ENCODE measurements at places on chromosomes 4 and X.

DNA sequence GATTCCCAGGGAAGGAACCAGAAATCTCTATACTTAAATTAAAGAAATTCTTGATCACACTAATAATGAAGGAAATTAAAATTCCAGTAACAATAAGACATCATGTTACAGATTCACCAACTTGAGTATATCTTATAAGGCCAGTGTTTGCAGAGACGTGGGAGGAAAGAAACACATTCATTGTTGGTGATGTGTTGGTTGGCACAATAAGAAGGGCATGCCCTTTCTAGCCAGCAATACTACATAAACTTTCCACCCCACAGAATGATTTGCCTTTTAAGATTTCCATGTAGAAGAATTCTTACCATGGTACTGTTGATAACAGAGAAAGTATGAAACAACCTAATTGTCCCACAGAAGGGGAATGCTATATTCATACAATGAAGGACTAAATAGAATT is 581.5 kb downstream of the STIM2 start:
- H3K4me1 ChIP-seq, result peaks cover 9% of the 10 kb centered on the region
- H3K36me3 ChIP-seq, result no peaks in the 10 kb centered on the region
- DNase-seq, result no peak
- H3K27me3 ChIP-seq, result no peaks in the 10 kb centered on the region
- H3K27ac ChIP-seq, result no peak overlapping the region
- no peak overlapping the region for H3K4me3 ChIP-seq

GRCh38 chr4:10809905-10810304 is 125.3 kb upstream of the CLNK start:
- DNase-seq, result no peak
- H3K27ac ChIP-seq, result no peak overlapping the region
- H3K4me1 ChIP-seq, result no peaks in the 10 kb centered on the region
- H3K27me3 ChIP-seq, result no peaks in the 10 kb centered on the region
- H3K36me3 ChIP-seq, result no peaks in the 10 kb centered on the region

- peak; percentile 90 for DNase-seq
- H3K4me1 ChIP-seq, result no peaks in the 10 kb centered on the region
- peak overlapping the region; percentile 79 for H3K4me3 ChIP-seq
- peak overlapping the region; percentile 80 for H3K27ac ChIP-seq
- no peaks in the 10 kb centered on the region for H3K27me3 ChIP-seq
- peaks cover 68% of the 10 kb centered on the region for H3K36me3 ChIP-seq
Measured at GRCh38 chrX:154373340-154374306, 811 bp downstream of the FLNA start.

GRCh38 chrX:100649550-100650356 is 5.8 kb downstream of the SRPX2 start:
- peaks cover 27% of the 10 kb centered on the region for H3K36me3 ChIP-seq
- H3K4me1 ChIP-seq, result peaks cover 68% of the 10 kb centered on the region
- DNase-seq, result peak; percentile 75
- H3K4me3 ChIP-seq, result no peak overlapping the region

DNA sequence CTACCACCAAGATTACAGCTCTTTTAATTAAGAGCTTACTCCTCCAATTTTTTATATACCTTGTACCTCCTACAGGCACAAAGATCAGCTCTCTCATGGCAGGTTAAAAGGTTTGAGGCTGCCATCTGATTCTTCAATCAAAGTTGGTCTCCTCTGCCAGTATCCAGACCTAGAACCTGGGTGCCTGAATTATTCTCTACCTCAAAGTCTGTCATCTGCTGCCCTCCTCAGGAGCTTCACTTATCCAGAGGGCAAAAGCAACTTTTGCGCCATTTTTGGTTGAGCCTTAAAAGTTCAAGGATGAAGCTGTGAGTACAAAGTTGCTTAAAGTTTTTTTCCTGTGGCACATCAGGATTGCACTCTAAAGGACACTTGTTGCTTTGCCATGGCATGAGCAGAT is 343.7 kb upstream of the PPP1R2C start:
- H3K36me3 ChIP-seq, result no peaks in the 10 kb centered on the region
- no peak for DNase-seq
- no peaks in the 10 kb centered on the region for H3K4me1 ChIP-seq
- H3K27ac ChIP-seq, result no peak overlapping the region
- H3K27me3 ChIP-seq, result no peaks in the 10 kb centered on the region
- no peak overlapping the region for H3K4me3 ChIP-seq

DNA sequence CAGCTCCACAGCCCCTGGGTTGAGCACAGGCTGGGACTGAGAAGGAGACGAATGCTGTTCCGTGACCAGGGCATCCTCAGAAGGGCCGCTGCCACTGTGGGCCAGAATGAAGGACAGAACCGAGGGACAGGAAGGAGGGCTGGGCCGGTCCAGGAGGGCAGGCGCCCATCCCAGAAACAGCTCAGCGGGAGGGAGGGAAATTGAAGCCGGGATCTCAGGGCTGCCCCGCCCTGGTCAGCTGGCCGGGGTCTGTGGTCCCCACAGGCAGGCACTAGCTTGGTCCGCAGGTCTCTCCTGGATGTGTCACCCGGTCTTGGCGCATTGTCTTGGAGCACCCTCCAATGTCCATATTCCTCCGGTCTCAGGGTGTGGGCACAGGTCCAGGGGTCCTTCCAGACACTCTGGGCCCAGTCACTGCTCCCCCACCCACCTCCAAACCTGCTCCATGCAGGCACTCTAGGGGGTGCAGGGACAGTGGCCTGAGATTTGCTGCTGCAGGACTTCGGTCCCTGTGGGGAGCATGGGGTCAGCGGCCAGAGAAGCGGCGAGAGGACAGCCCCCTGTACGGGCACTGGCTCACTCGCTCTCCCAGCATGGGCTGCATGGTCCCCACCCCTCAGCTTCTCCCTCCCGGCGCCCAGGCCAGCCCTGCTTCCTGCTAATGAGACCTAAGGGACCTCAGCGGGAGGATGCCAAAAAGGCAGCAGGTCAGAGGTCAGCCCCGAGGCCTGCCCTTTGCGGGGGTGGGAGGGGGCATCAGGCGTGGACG is 23.9 kb upstream of the MXD4 start:
- no peaks in the 10 kb centered on the region for H3K4me1 ChIP-seq
- no peak for DNase-seq
- H3K36me3 ChIP-seq, result no peaks in the 10 kb centered on the region
- no peak overlapping the region for H3K27ac ChIP-seq
- H3K27me3 ChIP-seq, result peaks cover 34% of the 10 kb centered on the region
- H3K4me3 ChIP-seq, result no peak overlapping the region

GRCh38 chr4:94714365-94715160 is 43.2 kb upstream of the BMPR1B start:
- H3K4me3 ChIP-seq, result no peak overlapping the region
- no peaks in the 10 kb centered on the region for H3K4me1 ChIP-seq
- no peak for DNase-seq
- H3K27ac ChIP-seq, result no peak overlapping the region
- H3K36me3 ChIP-seq, result no peaks in the 10 kb centered on the region
- H3K27me3 ChIP-seq, result no peaks in the 10 kb centered on the region

GRCh38 chrX:153474266-153474665 is 3.9 kb upstream of the HAUS7 start:
- no peak for DNase-seq
- H3K4me3 ChIP-seq, result no peak overlapping the region
- peaks cover 66% of the 10 kb centered on the region for H3K27me3 ChIP-seq
- H3K27ac ChIP-seq, result no peak overlapping the region

DNA sequence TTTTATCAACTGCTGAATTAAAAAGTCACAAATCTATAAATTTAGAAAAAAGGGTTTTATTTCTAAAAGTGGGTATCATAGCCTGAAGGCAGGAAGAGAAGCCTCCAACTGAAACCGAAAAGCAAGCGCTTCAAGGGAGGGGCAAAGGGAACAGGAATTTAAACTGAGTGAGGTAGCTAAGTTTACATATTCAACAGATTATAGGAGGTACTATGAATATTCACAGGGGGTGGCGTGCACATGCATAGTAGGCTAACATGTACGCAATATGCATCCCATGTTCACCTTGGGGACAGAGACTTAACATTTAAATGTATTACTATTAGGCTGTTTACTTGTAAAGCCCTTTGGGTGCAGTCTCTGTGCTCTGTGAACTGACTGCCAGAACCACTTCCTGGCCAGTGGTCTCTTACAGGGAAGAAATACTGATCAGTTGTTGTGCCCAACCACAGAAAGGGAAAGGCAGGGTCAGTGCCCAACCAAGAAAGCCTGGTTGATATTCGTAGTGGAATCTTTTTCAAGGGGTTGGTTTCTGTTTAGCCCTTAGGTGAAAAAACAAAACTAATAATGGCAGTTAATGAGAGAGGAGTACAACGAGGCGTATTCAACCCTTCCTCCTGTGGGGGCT is 168.7 kb upstream of the GALNTL6 start:
- no peak overlapping the region for H3K4me3 ChIP-seq
- no peak overlapping the region for H3K27ac ChIP-seq
- no peaks in the 10 kb centered on the region for H3K27me3 ChIP-seq
- no peaks in the 10 kb centered on the region for H3K4me1 ChIP-seq
- DNase-seq, result no peak

GRCh38 chrX:39491548-39492297 is 606.0 kb downstream of the BCOR start:
- no peak for DNase-seq
- peaks cover 29% of the 10 kb centered on the region for H3K27me3 ChIP-seq
- H3K4me3 ChIP-seq, result no peak overlapping the region
- no peak overlapping the region for H3K27ac ChIP-seq

- no peaks in the 10 kb centered on the region for H3K36me3 ChIP-seq
- H3K4me3 ChIP-seq, result no peak overlapping the region
- DNase-seq, result no peak
- H3K27me3 ChIP-seq, result no peaks in the 10 kb centered on the region
Measured at GRCh38 chr4:91127192-91127591, 1000.0 kb downstream of the CCSER1 start.

DNA sequence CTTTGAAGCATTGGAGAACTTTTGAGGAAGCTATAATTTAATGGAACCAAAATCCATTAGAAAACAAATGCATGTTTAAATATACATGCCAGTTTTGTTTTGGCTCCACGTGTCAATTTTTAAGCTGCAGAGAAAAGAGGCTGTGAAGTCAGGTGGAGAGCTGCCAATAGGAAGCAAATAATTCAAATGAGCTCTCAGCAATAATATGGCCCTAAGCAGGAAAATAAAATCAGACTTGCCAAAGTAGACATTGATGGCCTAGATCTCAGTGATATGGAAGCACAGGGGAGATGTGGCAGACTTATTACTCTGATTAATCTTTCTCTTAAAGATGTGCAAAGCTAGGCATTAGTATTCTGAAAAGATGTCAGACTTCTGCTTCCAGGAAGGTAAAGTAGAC is 769.8 kb upstream of the NDST4 start:
- no peaks in the 10 kb centered on the region for H3K4me1 ChIP-seq
- H3K4me3 ChIP-seq, result no peak overlapping the region
- H3K27me3 ChIP-seq, result no peaks in the 10 kb centered on the region

DNA sequence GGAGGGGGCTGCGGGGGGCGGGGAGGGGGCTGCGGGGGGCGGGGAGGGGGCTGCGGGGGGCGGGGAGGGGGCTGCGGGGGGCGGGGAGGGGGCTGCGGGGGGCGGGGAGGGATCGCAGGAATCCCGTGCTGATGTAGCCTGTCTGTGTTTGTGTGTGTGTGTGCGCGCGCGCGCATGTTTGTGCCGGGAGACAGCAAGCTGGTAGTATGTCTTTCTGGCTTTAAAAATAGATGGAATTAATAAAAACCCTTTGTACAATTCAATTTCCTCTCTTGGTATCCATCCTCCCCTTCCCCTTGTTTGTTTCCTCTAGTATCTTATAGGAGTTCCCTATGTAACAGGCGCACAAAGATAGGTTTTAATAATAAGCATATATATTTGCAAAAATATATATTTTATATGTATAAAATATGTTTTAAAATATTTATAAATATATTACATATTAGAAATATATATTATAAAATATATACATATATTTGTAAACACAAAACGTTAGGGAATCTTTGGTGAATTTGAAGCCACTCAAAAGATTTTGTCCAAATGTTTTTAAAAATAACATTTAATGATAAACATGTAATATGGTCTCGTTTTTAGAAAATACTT is 782 bp downstream of the ARHGAP24 start:
- no peak overlapping the region for H3K27ac ChIP-seq
- no peaks in the 10 kb centered on the region for H3K27me3 ChIP-seq
- peaks cover 11% of the 10 kb centered on the region for H3K36me3 ChIP-seq

DNA sequence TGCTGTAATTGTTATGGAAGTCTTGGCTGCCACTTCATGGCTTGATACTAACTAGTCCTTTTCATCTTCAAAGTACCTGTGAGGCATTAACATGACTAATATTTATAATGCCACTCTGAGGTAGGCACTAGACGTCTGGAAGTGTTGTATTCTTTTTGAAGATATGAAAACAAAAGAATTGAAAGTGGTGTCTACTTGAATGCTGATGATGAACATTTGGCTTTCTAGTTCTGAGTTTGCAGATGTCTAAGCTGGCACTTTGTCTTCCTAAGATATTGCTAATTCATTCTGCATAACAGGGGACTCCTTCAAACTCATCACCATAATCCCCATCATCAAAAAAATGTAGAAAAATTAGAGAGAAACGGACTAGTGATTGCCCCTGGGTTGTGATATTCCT is 41.6 kb upstream of the HAND2 start:
- H3K27ac ChIP-seq, result no peak overlapping the region
- H3K27me3 ChIP-seq, result no peaks in the 10 kb centered on the region
- no peaks in the 10 kb centered on the region for H3K4me1 ChIP-seq

- no peak for DNase-seq
- H3K4me3 ChIP-seq, result no peak overlapping the region
- no peak overlapping the region for H3K27ac ChIP-seq
- H3K4me1 ChIP-seq, result no peaks in the 10 kb centered on the region
Measured at GRCh38 chr4:113003841-113004240, 45.6 kb upstream of the ANK2 start.

GRCh38 chrX:148681605-148682004 is 181.2 kb downstream of the AFF2 start:
- no peak overlapping the region for H3K4me3 ChIP-seq
- H3K4me1 ChIP-seq, result no peaks in the 10 kb centered on the region
- DNase-seq, result no peak

DNA sequence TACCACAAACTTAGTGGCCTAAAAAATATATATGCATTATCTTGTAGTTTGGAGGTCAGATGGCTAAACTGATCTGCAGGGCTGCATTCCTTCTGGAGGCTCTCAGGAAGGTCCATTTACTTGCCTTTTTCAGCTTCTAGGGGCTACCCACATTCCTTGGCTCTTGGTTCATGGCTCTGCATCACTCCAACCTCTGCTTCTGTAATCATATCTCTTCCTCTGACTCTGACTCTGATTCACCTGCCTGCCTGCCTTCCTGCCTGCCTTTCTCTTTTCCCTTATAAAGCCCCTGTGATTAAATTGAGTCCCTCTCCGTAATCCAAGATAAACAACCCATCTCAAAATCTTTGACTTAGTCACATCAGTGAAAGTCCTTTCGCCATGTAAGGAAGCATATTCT is 25.0 kb upstream of the FRMPD4 start:
- DNase-seq, result no peak
- no peaks in the 10 kb centered on the region for H3K36me3 ChIP-seq

- H3K4me1 ChIP-seq, result no peaks in the 10 kb centered on the region
- no peak for DNase-seq
- H3K27me3 ChIP-seq, result no peaks in the 10 kb centered on the region
- H3K4me3 ChIP-seq, result no peak overlapping the region
- H3K27ac ChIP-seq, result no peak overlapping the region
- H3K36me3 ChIP-seq, result no peaks in the 10 kb centered on the region
Measured at GRCh38 chr4:89365776-89366175, 58.2 kb upstream of the GPRIN3 start.

GRCh38 chr4:123621072-123621705 is 224.6 kb downstream of the SPRY1 start:
- no peaks in the 10 kb centered on the region for H3K36me3 ChIP-seq
- no peak overlapping the region for H3K4me3 ChIP-seq
- DNase-seq, result no peak
- no peak overlapping the region for H3K27ac ChIP-seq

- H3K27me3 ChIP-seq, result no peaks in the 10 kb centered on the region
Measured at GRCh38 chrX:120561634-120562568, 1.1 kb upstream of the CUL4B start.

- no peaks in the 10 kb centered on the region for H3K27me3 ChIP-seq
- H3K36me3 ChIP-seq, result no peaks in the 10 kb centered on the region
- H3K4me1 ChIP-seq, result no peaks in the 10 kb centered on the region
Measured at GRCh38 chr4:8766610-8767009, 105.0 kb downstream of the HMX1 start.

Data from Calu3 (cell line).